ENCODE measurements at places on chromosomes 3 and 15. TPM values are rescaled to one million over a fixed set of nuclear protein-coding genes. Genes with fewer than 3 reads are reported as not detected.

IL5RA gene
- not detected for total RNA-seq

CTXN2 gene
- total RNA-seq, result 0.18 TPM

ANKRD34C gene
- total RNA-seq, result not detected

- DNase-seq, result no peak
Measured at GRCh38 chr3:11444404-11444803, 172.2 kb downstream of the ATG7 start.

- peak; percentile 93 for DNase-seq
Measured at GRCh38 chr3:72996473-72997333, at the start of gene PPP4R2. Gene PPP4R2 (plus strand): TSS chr3:72996811. CDS start chr3:72997038, 227 bp downstream.
